ENCODE measurements at places on chromosomes 5 and 9.

- no peak for DNase-seq
Measured at GRCh38 chr5:134026521-134027287, 21.9 kb upstream of the VDAC1 start.

DNA sequence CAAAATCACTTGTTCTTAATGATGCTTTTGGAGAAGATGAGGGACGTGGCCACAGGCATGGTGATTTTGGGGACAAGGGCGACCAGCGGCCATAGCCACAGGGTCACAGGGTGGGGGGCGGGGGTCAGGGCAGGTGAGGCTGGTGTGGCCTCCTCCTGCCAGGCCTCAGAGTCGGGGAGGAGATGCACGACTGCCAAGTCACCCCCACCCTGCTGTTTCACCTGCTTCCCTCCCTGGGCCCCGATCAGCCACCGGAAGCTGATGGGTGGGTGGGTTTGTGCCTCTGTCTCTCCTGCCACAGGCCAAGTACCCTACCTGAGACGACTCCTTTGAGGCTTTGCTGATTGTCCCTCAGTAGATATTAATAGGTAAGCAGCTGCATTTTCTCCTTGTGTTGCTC is 199.3 kb downstream of the PAX5 start:
- peak; percentile 71 for DNase-seq

- no peak for DNase-seq
Measured at GRCh38 chr5:43859309-43859708, 256.3 kb downstream of the NNT start.

GRCh38 chr5:17365811-17366138 is 132.3 kb upstream of the TAF11L2 start:
- no peak for DNase-seq

Measured in chondrocyte (in vitro differentiated cells).